ENCODE measurements at places on chromosomes 7 and 10. TPM values are rescaled to one million over a fixed set of nuclear protein-coding genes. Genes with fewer than 3 reads are reported as not detected.

- no peak for DNase-seq
These were observed 111.6 kb upstream of the GATA3 start for GRCh38 chr10:7942859-7943258.

TMEM184A gene
- 8.6 TPM for polyA plus RNA-seq

- DNase-seq, result no peak
These were observed 3.2 kb upstream of the ZNF789 start for GRCh38 chr7:99469381-99470065.

DNA sequence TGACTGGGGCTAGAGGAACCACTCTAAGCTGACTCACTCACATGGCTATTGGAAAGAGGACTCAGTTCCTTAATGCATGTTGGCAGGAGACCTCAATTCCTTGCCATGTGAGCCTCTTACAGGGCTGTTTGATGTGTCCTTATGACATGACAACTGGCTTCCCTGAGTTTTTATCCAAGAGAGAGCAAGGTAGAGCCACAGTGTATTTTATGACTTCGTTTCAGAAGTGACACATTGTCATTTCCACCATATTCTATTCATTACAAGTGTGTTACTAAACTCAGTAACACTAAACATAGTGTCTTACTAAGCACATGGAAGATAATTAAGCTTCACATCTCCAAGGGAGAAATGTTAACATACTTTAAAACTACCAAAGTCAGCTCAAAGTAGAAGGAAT lies 98.2 kb downstream of the ZNF777 start:
- no peak for DNase-seq

DNA sequence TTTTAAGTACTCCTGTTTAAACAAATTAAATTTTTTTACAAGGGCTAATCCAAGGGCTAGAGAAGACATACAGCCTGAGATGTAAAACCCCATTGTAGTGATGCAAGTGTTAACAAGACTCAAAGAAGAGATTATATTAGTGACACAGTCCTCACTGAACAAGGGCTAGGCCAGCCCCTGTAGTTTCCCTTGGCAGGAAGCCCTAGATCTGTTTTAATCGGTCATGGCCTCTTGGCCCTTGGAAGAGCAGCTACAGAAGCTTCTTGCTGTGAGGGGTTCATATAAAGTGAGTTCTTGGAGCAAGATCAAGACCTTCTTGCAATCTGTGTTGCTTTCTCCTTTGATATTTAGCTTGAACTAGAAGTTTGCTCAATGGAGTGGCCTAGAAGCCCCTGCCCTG lies 1339.4 kb downstream of the XPNPEP1 start:
- no peak for DNase-seq

DNA sequence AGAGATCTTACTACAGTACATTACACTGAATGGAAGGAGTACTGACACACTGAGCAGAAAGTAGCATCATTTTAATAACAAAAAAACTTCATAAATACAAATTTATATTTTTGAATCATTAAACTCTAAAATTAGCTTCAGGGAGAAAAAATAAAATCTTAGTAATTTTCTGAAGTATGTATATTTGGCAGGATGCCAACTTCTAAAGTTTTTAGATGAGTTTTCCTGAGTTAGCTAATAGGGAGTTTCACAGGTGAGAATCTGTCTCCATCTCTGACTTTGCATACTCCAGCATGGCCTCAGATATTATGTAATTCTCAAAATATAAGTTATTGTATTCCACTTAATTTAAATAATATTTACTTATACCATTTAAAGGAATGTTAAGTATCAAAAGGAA lies 673.2 kb upstream of the PCDH15 start:
- no peak for DNase-seq

DNA sequence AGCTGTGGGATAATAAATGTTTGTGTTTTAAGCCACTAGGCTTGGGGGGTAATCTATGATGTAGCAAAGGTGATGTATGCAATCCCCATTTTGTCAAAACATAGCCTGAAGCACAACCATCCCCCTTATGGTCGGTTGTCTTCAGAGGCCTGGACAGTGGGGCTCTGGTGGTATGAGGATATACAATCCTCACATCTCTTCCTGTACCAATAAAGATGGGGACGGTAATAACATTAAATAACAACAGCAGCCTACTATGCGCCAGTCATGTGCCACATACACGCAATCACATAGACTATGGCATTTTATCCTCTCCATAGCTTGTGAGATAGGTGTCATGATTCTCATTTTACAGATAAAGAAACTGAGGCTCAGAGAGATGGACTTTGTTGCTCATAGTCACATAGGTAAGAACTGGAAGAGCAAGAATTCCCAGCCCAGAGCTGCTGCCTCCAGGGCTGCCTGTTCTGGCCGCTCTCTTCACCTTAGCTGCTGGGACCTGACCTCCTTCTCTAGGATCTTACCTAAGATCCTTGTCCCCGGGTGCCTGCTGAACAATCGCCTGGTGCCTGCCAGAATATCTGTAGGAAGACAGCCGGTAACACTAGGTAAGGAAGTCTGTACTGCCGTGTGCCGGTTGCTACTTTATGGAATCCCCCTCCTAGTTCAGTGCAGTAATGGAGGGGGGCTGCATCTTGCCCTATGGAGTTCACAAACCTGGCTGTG lies 108.6 kb downstream of the ARHGAP22 start:
- DNase-seq, result no peak

- no peak for DNase-seq
These were observed 542.5 kb downstream of the GATA3 start for GRCh38 chr10:8596929-8597472.

DNA sequence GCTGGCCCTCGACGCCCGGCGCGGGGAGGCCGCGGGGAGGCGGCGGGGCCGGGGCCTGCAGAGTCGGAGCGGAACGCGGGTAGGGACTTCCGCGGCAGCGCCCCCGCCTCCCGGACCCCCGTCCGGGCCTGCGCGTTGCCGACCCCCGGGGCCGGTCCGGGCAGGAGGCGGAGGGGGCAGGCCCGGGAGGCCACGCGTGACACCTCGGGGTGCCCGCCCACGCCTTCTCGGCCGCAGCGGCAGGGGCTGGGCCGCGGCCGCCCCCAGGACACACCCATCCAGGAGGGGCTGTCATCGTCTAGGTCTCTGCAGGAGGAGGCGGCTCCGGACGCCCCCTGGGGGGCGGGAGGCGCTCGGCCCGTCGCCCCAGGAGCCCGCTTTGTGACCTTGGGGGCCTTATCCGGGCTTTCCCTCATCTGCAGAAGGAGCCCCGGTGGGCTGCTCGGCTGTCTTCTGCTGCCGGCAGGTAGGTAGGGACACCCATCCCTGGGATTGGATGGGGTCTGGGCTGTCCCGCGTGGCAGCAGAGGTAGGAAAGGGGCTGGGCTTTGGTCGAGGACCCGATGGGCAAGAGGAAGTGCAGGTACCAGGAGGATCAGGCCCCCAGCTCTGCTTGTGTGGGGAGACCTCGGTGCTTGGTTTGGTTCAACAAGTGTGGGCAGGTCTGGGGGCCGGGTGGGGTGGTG lies 569 bp downstream of the ZNF316 start:
- DNase-seq, result no peak

- DNase-seq, result no peak
These were observed 237.8 kb upstream of the GPR26 start for GRCh38 chr10:123428391-123428790.

- no peak for DNase-seq
These were observed 26.9 kb upstream of the TPK1 start for GRCh38 chr7:144862612-144863319.

- no peak for DNase-seq
These were observed 84.8 kb downstream of the ANLN start for GRCh38 chr7:36474283-36475010.

SFRP4 gene
- 2.1 TPM for polyA plus RNA-seq

DNA sequence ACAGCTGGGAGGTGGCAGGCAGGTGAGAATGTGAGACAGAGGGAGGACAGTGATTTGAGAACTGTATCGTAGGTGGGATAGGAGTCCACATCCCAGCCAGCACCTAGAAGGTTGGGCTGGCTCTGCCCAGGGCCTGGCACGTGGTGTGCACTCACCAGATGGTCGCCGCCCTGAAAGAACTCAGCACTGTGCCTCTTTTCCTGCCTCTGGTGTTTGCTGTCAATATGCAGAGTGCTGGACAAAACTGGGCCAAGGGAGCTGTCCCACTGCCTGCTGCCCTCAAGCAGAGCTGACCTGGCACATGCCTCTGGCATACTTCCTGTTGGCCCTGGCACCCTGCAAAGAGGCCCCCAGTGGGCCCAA lies 36.8 kb downstream of the CHST3 start:
- DNase-seq, result no peak

NME8 gene
- polyA plus RNA-seq, result 0.11 TPM

FAM25C gene
- not detected for polyA plus RNA-seq

GRCh38 chr7:137609500-137609899 lies 237.3 kb downstream of the DGKI start:
- DNase-seq, result no peak

DNA sequence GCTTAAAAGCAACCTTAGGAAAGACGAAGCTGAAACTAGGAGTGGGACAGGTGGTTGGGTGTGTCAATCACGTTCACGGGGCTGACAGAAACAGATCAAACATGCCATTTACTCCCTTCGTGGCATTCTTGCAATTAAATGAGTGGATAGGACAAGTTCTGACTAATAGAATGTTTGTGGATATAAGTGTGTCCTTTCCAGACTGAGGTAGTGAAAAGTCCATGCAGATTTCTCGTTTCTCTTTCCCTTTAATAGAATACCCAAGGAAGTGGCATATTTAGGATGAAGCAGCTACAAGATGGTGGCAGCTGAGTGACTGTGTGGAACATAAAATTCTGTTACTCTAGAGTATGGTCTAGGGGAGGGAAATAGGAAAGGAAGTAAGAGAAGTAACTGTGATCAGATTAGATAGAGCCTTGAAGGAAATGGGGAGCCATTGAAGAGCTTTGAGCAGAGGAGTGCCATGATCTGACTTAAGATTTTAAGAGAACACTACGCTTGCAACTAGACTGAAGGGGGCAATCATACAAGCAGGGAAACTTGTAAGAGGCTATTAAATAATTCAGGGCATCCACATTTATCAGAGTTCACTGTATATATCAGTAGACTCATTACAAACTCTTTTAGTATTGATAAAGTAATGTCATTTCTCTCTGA lies 46.3 kb upstream of the HYAL4 start:
- DNase-seq, result no peak

DNA sequence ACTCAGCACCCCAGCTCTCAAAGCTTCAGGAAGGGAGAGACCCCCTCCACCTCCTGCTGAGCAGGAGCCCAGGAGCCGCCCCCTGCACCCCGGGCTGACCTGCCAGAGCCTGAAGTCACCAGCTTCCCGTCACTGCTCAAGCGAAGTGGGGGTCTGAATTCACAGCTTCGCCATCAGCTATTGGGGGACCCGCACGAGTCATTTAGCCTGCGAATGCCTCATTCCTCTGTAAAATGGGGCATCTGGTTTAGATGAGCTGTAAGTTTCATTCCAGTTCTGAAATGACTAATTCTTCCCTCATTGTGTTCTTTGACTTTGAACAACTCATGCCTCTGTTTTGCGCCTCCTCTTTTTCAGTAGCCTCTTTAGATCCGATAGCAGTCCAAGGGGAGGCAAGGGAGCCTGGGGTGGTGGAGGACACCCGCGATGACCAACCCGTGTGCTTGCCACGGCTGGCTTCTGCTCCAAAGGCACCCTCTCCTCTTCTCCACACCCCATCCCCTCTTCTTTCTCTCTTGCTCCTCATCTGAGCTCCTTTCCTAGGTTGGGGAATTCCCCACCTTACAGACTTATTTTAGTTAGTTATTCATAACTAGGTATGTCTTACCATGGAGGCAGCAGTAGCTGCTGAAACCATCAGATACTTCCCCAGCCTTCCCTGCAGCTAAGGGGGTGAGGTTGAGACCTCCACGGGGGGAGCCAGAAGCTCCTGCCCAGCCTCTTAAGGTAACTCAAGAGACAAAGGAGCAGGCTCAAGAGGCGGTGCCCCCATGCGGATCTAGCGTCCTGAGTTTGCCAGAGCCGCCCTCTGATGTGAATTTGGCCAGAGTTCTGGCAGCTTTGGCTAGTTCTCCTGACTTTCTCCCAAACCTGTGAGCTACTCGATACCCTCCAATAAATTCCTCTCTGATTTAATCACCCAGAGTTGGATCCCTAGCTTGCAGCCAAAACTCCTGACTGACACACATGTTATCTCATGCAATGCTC lies 47.7 kb downstream of the RBM17 start:
- DNase-seq, result no peak

NUTM2E gene
- 0.23 TPM for polyA plus RNA-seq

CCNJ gene
- polyA plus RNA-seq, result 18.3 TPM

STOX1 gene
- polyA plus RNA-seq, result 9.5 TPM

- no peak for DNase-seq
These were observed 316.4 kb downstream of the RPS24 start for GRCh38 chr10:78349911-78350663.

DNA sequence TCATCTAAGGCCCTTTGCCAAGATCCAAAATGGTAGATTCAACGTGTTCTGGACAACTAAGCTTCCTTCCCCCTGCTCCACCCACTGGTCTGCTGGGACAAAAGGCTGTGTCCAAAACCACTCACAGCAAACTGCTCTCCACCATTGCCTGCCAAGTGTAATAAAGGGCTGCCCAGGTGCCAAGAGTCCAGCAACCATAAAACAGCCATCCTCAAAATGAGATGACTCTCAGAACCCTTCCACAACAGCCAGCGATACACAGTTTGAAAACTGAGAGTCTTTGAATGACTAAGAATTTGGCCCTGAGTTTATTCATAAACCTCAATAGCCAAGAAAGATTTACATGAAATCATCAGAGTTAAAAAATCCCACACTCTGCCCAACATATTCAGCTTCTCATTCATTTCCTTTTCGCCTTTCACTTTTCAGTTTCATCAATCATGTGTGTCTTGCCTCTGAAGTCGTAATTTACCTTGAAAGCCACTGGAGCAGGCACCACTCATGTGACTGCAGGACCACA lies 658.1 kb upstream of the MGMT start:
- DNase-seq, result no peak

AKR1C8 gene
- 0.49 TPM for polyA plus RNA-seq

GRCh38 chr10:2476812-2477553 lies 590.4 kb upstream of the PFKP start:
- no peak for DNase-seq

- DNase-seq, result peak; percentile 37
These were observed 31.6 kb downstream of the HOXA1 start for GRCh38 chr7:27064159-27064558.

- DNase-seq, result peak; percentile 69
These were observed 2.1 kb downstream of the FAM20C start for GRCh38 chr7:194252-195009.

DNA sequence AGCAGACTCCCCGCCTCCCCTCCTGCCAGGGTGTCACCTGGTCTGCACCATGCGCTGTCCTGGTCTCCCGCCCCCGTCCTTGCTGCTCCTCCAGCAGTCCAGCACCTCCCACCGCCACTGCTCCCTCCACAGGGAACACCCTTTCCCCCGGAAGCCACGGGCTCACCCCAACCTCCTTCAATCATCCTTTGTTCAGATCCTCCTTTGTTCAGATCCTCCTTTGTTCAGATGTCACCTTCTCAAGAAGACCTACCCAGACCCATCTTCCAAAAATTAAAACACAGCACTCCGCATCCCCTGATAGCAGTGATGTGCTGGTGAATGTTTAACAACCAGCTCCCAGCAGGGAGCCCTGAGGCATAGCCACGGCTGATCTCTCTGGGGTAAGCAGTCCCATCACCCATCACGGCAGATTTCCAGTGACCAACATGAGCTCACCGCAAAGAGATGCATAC lies 237.7 kb downstream of the USP6NL start:
- no peak for DNase-seq

GRCh38 chr7:6831018-6831725 lies 5.1 kb upstream of the CCZ1B start:
- no peak for DNase-seq

DNAJC12 gene
- 11.8 TPM for polyA plus RNA-seq

ATRNL1 gene
- polyA plus RNA-seq, result 20.2 TPM
